ENCODE measurements at places on chromosomes 3 and 15.

- no peak for DNase-seq
These were observed 69.9 kb downstream of the LDHAL6B start for GRCh38 chr15:59276225-59277178.

- DNase-seq = no peak
These were observed 96.5 kb upstream of the PRICKLE2 start for GRCh38 chr3:64321747-64322146.

- DNase-seq = no peak
These were observed 9.3 kb downstream of the WWTR1 start for GRCh38 chr3:149648525-149648924.

DNA sequence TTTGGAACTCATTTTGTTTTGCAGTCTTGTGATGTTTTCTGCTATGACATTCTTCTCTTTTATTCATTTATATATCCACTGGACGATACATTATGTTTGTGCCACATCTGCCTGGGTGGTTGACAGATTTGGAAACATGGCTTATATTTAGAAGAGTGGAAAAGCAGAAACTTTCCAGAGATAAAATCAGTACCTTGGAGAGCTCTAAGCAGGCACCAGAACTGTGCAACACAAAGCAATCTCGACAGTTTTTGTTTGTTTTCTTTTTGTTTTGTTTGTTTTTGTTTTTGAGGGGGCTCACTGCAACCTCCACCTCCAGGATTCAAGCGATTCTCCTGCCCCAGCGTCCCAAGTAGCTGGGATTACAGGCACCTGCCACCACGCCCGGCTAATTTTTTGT lies 45.5 kb downstream of the SYN2 start:
- DNase-seq = no peak

DNA sequence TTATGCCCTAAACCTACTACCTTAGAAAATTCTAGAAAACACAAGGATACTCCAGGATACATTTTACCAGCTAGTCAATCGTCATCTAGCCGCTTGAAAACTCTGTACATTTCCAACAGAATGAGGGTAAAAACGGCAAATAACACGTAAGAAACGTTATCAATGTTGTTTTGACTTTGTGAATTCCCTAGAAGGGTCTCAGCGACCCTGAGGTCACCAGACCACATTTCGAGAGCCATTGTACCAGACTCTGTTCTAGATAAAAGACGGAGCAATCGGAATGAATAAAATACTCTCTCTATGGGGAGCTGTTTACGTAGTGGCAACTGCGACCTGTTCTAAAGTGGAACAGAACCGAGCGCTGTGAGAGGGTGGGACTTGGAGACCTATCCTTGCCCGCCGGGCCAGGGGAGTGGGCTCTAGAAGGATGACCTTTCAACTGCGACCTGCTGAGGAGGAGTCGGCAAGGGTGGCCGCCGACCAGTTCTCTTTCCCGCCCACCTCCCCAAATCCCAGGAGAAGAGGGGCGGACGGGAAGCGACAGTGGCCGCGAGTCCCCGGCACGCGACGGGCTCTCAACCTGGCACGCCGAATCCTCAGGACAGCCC lies 778 bp upstream of the AP4E1 start:
- DNase-seq = no peak

DNA sequence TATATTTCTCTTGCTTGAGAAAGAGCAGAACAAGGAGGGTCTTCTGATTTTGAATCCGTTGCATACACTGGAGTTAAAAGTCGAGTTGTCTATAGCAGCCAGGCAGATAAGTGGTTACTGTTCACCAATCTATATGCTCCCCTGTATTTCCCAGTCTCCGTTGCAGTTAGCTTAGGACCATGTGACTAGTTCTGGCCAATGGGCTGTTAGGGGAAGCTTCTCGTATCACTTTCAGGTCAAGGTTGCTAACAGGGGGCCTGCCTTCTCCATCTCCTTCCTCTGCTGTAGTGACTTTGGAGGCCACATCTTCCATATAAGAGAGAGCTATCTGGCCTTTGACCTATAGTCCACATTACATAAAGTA lies 188.5 kb upstream of the KBTBD8 start:
- DNase-seq = no peak

- DNase-seq = no peak
These were observed 32.8 kb upstream of the SLC9A9 start for GRCh38 chr3:143881095-143881494.

DNA sequence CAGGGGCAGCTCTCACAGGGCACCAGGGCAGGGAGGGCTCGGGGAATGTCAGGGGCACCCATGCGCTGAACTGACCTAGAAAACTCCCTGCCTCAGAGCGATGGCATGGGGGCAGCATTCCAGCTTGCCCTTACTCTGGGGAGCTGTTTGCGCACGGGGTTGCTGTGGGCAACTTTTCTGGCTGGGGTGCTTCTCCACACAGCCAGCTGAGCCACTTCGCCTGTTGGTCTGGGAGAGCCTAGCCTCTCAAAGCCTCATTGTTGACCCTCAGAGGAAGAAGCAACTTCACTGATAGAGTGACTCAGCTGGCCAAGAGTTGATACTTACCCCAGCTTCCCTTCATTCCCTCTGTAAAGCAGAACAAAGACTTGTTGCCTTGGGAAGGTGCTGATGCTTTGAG lies 42.6 kb upstream of the MRPS22 start:
- DNase-seq = no peak

DNA sequence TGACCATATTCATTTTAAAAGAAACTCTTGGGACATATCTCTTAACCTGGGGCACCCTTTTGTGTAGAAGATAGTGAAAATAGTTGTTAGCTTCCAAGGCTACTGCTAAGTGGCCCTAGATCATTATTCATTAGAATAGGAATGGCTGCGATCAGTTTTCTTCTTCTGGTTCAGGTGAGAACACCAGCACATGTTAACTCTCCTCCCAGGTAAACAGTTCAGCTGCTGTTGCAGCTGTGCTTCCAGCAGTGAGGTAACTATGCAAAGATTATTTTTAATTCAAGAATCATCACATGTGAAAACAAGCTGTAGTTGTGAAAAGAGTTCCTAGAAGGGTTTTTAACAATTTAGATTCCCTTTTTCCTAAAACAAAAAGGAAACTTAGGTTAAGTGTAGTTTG lies 43.3 kb downstream of the ZPLD1 start:
- no peak for DNase-seq

- no peak for DNase-seq
These were observed 36.1 kb upstream of the HRH1 start for GRCh38 chr3:11118181-11118682.

DNA sequence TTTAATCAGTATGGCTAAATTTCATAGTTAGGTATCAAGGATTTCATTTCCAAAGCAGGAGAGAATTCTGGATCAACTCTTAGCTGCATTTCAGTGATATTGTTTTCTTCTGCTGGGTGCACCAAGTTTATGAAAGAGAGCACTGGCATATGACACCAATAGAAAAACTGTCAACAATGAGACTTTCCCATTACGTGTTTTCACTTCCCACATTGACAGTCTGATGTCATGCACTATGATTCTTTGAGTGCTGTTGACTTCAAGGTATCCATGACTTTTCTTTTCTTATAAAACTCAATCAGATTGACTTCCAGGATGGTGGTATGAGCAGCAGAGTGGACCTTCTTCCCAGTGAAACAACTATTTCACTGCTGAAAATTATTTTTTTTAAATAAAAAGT lies 476.1 kb downstream of the EDEM1 start:
- no peak for DNase-seq

- DNase-seq = no peak
These were observed 15.6 kb downstream of the FBXW12 start for GRCh38 chr3:48387634-48388033.
